ENCODE measurements at places on chromosomes 4 and X. TPM values are rescaled to one million over a fixed set of nuclear protein-coding genes. Genes with fewer than 3 reads are reported as not detected.

GRCh38 chr4:54449999-54450398 lies 207.8 kb upstream of the KIT start:
- DNase-seq, result no peak
- no peak overlapping the region for H3K27ac ChIP-seq
- no peaks in the 10 kb centered on the region for H3K4me1 ChIP-seq
- no peaks in the 10 kb centered on the region for H3K27me3 ChIP-seq

GRCh38 chr4:13515268-13515667 lies 29.0 kb downstream of the NKX3-2 start:
- no peak overlapping the region for H3K27ac ChIP-seq
- H3K27me3 ChIP-seq, result peaks cover 34% of the 10 kb centered on the region
- H3K4me3 ChIP-seq, result no peak overlapping the region
- DNase-seq, result no peak

GRCh38 chrX:131894995-131895394 lies 128.1 kb upstream of the STK26 start:
- H3K36me3 ChIP-seq, result no peaks in the 10 kb centered on the region
- DNase-seq, result no peak
- no peak overlapping the region for H3K4me3 ChIP-seq
- H3K27ac ChIP-seq, result no peak overlapping the region
- H3K4me1 ChIP-seq, result no peaks in the 10 kb centered on the region

DNA sequence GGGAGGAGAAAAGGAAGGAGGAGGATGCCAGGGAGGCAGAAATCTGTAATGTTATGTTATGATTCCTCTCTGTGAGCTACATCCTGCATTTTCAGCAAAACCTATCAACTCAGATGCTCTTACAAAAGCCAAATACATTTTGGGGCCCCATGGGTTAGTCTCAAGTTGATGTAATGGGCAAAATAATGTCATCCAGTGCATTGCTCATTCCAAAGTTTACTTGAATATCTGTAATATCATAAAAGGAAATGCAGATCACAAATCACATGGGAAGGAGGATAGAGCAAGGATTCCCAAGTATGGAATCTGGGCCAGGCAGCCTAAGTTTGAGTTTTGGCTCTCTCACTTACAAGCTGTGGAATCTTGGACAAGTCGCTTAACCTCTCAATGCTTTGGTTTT lies 74.9 kb upstream of the SOD3 start:
- no peak for DNase-seq
- H3K27me3 ChIP-seq, result no peaks in the 10 kb centered on the region
- H3K4me1 ChIP-seq, result no peaks in the 10 kb centered on the region
- H3K36me3 ChIP-seq, result no peaks in the 10 kb centered on the region

DNA sequence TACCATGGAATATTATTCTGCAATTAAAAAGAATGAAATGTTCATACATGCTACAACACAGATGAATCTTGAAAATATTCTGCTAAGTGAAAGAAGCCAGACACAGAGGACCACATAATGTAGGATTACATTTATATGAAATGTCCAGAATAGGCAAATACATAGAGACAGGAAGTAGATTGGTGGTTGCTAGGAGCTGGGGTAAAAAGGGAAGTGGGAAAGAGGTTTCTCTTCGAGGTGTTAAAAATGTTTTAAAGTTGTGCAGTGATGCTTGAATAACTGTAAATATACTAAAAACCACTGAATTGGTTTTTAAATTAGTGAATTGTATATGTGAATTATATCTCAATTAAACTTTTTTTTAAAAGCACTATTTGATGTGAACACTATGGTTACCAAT lies 3.6 kb upstream of the NXT2 start:
- no peak for DNase-seq
- no peaks in the 10 kb centered on the region for H3K27me3 ChIP-seq
- H3K36me3 ChIP-seq, result no peaks in the 10 kb centered on the region
- H3K4me1 ChIP-seq, result peaks cover 3% of the 10 kb centered on the region
- H3K27ac ChIP-seq, result no peak overlapping the region
- H3K4me3 ChIP-seq, result no peak overlapping the region

- H3K4me1 ChIP-seq, result no peaks in the 10 kb centered on the region
- no peak overlapping the region for H3K4me3 ChIP-seq
- H3K27ac ChIP-seq, result no peak overlapping the region
- peak; percentile 58 for DNase-seq
- peaks cover 15% of the 10 kb centered on the region for H3K27me3 ChIP-seq
Observed at GRCh38 chrX:119273420-119274192, 37.5 kb downstream of the PGRMC1 start.

DNA sequence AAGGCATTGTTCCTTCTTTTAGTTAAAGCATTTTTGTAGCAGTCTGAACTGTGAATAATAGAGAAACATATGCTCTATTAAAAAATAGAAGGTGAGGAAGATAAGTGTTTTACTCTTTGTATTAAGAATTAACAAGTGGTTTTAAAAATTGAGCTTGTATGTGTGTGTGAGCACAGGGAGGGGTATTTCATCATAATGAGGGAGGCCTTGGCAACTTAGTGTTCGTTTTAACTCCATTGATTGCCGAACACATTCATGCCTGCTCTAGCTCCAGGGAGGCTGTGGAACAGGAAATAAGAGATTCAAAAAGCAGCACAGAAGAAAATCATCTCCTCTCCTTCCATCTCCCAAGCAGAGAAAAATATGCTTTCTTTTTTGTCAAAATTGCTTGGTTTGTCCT lies 14.8 kb downstream of the SHROOM3 start:
- H3K27me3 ChIP-seq, result no peaks in the 10 kb centered on the region
- no peak overlapping the region for H3K27ac ChIP-seq
- no peaks in the 10 kb centered on the region for H3K36me3 ChIP-seq
- no peak overlapping the region for H3K4me3 ChIP-seq
- DNase-seq, result no peak
- H3K4me1 ChIP-seq, result no peaks in the 10 kb centered on the region

GRCh38 chr4:165096776-165097175 lies 15.9 kb downstream of the TMEM192 start:
- no peak overlapping the region for H3K27ac ChIP-seq
- H3K36me3 ChIP-seq, result peaks cover 80% of the 10 kb centered on the region
- H3K4me1 ChIP-seq, result no peaks in the 10 kb centered on the region
- H3K27me3 ChIP-seq, result no peaks in the 10 kb centered on the region

CTAG2 gene
- total RNA-seq, result not detected

CT45A1 gene
- not detected for total RNA-seq

GRPR gene
- total RNA-seq, result not detected

MAGEE1 gene
- total RNA-seq, result 2.6 TPM

PNMA6F gene
- not detected for total RNA-seq
